Fibroblast of skin of scalp (primary cell): ENCODE measurements at places on chromosomes 4 and X.

GRCh38 chr4:100876546-100876945 is 358.7 kb upstream of the EMCN start:
- DNase-seq: no peak

DNA sequence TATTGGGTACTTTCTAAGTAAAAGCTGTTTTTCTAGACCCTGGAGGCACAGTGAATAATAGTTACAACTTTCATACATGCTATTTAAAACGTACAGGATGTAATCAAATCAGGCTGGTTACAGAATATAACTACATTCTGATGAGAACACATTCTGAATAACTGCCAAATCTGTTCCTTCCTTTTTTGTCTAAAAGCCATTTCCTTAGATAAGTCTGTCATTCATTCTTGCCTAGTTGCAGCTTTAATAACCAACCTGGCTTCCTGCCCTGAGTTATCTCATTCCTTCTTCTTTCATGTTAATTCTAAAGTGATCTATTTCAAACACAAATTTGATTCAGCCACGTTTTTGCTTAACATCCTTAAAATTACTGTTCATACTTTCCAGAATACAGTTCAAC is 189.7 kb upstream of the ITM2A start:
- no peak for DNase-seq

DNA sequence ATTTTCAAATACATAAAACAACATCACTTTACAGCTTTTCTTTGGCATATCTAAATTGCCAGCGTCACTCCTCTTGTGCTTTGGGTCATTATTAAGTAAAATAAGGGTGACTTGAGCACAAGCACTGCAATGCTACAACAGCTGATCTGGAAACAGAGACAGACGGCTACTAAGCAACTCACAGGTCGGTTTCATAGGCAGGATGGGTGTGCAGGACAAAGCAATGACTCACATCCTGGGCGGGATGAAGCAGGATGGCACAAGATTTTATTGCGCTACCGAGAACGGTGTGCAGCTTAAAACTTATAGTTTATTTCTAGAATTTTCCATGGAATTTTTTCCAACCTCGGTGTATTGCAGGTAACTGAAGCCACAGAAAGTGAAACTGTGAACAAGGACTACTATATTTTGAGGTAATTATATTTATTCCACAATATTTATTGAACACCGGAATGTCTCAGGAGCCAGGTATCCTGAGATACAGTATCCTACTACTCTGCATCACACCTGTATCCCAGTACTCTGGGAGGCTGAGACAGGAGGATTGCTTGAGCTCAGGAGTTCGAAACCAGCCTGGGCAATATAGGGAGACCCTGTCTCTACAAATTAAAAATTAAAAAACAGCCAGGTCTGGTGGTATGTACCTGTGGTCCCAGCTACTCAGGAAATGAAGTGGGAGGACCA is 215.5 kb downstream of the APBB2 start:
- DNase-seq: peak; percentile 35

GRCh38 chr4:152690706-152691651 is 11.2 kb upstream of the TMEM154 start:
- DNase-seq: no peak

GRCh38 chrX:71619986-71620385 is 1.7 kb upstream of the CXCR3 start:
- DNase-seq: no peak

- no peak for DNase-seq
Measured at GRCh38 chrX:80576806-80577533, 156.7 kb downstream of the TENT5D start.

GRCh38 chr4:174365018-174365587 is 81.4 kb downstream of the CEP44 start:
- DNase-seq: peak; percentile 42

- DNase-seq: no peak
Measured at GRCh38 chr4:80035336-80035735, 37.7 kb downstream of the ANTXR2 start.

DNA sequence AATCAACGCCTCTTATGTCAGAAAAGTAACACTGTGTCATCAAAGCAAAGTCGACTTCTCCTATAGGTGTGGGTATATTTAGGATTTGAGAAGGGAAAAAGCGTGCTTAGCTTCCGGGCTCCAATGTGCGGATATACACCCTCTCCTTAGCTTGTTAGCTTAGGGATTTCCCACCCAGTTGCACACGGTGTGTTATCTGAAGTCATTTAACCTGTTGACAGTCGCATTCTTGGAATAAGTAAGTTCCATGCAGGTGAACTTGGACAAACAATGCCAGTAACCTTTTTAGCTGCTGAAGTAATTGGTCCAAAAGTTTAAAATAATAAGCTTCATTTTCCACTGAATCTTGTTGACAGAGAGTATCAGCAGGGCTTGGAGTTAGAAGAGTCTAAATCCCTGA is 113.7 kb downstream of the SHROOM3 start:
- no peak for DNase-seq

DNA sequence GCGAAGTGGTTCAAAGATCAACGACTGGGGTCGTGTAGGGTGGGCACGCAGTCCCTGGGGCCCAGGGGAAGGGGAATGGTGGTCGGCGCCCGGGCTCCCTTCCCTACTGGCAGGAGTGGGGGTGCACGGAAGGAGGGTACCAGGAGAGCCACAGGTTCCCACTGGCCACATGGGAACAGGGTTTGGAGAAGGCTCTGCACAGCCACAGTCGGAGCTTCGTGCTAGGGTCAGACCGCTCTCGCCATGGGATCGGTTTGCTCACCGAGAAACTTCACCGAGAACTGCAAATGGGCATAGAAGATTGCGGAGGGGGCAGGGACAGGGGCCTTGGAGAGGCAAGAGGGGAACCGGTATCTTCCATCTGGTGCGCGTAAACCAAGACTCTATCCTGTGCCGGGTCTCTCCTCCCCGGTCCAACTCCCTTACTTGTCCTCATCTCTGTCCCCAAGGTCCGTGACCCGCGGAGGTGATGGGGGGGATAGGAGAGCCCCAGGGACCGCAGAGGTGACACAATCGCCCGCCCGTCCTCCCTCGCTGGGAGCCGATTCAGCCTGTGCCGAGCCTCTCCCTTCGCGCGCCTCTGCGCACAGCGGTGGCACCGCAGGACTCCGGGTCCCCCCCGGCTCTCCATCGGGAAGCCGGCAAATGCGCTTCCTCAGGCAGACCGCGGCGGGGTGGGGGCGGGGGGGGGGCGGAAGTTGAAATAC is 1.0 kb downstream of the SCD5 start:
- no peak for DNase-seq

- DNase-seq: no peak
Measured at GRCh38 chr4:107304699-107305286, 268.7 kb upstream of the DKK2 start.

DNA sequence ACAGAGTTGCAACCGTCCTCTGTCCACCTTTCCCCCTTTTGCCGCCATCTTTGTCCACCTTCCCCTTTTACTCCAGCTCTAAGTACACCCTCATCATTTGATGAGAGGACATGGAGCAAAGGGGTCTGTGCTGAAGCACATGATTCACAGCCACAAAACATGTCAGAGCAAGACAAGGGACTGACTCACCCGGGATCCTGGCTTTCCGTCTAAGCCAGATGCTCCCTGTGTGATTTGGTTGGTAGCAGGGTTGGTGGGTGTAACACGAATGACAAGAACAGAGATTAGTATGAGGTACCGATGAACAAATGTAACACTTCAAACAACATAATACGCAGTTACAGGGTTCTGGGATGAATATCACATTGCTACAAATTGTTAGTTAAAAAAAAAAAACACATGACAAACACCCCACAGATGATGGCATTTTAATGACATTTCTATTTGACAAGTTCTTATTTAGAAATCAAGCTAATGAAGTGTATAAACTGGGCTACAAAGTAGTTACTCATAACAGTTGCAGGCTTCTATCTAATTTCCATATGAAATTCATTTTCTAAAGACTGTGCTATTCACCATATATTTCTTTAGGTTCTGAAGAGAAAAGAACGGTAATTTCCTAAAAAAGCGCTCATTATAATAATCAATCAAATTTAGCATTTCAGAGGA is 71.4 kb upstream of the ETNPPL start:
- DNase-seq: peak; percentile 88

DNA sequence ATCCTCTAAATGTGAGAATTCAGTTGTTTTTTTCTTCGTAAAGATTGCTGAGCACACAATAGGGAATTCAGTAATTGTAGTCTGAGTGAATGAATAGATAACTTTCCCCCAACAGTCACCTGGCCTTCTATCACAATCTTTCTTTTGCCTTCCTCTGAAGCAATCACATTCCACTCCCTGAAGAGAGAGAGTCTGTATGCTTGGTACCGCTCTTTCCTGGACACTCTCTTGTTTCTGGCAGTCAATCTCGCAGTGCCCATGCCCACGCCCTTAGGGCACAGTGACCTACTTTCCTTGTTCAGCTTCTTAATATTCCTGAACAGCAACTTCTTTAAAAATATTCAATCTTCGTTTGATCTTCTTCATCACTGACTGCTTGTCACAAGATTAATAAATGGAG is 255.9 kb downstream of the ADAMTS3 start:
- DNase-seq: no peak

DNA sequence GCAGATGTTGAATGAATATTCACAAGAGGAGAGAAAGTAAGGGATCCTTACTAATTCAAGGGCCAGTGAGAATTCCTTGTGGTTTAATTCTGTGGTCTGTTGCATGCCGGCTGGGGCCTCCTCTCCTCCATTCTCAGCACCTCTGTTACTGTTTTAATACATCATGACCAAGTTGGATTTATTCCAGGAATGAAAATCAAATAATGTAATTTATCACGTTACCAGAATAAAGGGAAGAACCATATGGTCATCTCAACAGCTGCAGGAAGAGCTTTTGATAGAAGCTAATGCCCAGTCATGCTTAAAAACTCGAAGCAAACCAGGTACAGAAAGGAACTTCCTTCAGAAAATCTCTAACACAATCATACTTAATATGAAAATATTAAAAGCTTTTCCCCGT is 54.1 kb downstream of the GRK4 start:
- peak; percentile 52 for DNase-seq

GRCh38 chrX:101774340-101774739 is 114.7 kb upstream of the ARMCX2 start:
- no peak for DNase-seq

DNA sequence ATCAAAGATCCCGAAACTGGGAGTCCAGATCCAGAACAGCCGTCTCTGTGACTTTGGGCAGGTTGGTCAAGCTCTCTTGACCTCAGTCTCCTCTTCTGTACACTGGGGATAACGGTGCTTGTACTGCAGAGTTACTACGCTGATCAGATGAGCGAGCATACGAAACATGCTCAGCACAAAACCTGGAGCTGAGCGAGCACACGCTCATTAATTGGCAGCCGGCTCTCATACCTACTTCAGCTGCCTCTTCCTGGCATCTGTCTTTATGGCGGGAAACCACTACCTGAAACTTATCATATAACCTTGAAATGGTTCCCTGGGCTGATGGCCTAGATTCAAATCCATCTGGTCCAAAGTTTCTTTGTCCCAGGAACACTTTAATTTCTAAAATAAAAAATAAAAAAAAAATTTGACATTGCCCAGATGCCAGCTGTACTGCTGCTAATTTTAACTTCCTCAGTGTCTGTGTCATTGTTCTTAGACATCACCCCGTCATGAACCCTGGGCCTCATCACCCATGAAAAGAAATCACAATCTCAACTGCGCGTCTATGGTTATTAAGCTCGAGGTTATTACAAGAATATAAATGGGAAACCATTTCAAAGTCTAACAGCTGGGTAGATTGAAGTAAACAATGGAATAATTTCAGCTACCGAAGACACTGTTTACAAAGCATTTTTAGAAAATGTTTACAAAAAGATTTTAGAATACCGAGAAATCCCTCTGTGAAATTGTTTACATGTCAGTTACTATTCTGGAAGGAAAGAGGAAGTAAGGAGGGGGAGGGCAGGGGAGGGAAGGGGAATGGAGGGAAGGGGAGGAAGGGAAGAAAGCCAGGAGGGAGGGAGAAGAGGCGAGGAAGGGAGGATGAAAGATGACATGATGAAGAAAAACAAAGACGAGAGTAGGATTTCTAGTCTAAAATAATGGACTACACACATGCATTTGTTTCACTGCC is 49.0 kb downstream of the CRMP1 start:
- DNase-seq: no peak

GRCh38 chr4:181835348-181835747 is 407.9 kb upstream of the TENM3 start:
- DNase-seq: no peak

DNA sequence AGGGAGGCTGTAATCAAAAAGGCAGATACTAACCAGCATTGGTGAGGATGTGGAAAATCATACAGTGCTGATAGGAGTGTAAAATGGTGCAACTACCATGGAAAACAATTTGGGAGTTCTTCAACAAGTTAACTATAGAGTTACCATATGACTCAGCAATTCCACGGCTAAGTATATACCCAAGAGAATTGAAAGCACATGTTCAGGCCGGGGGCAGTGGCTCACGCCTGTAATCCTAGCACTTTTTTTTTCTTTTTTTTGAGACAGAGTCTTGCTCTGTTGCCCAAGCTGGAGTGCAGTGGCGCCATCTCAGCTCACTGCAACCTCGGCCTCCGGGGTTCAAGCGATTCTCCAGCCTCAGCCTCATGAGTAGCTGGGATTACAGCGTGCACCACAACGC is 15.0 kb upstream of the CD99L2 start:
- DNase-seq: peak; percentile 79

GRCh38 chrX:103737696-103738095 is 27.0 kb downstream of the TMEM31 start:
- DNase-seq: no peak

GRCh38 chr4:40524366-40525041 is 105.2 kb downstream of the RBM47 start:
- DNase-seq: no peak

DNA sequence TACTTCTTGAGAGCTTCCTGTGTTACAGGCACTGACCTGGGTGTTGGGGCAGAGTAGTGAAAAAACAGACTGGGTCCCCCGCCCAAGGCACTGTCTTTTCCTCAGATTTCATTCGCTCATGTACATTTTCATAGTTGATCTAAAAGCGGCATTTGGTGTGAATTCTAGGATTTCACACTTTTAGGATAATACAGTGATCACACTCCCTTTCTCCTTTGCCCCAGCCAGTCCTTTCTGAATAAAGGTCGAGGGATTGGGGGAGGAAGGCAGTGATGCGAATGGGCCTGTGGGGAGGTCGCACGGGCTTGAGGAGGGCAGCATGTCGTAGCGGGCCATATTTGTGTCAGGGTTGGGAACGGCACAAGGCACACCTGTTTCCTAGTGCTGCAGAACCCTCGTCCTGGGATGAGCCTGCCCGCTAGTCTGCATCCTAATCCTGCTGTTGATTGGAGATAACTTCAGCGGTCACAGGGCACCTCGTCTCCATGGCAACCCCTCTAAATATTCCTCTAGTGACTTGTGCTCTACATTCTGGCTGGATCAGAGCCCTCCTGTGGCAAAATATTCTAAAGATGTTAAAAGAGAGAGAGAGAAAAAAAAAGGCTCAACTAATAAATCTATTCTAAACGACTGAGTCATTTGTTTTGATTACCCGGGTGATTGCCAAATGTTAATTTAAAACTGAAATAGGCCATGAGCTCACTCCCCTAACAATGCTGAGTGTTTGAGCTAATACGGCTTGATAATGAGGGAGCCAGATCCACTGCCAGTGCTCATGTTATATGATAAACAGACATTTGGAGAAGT is 21.8 kb downstream of the FHL1 start:
- DNase-seq: peak; percentile 96

GRCh38 chrX:9738151-9738550 is 27.5 kb downstream of the GPR143 start:
- DNase-seq: no peak

- DNase-seq: peak; percentile 97
Measured at GRCh38 chr4:6688879-6689505, 4.7 kb upstream of the S100P start.

- peak; percentile 93 for DNase-seq
Measured at GRCh38 chr4:142817442-142817841, 28.7 kb downstream of the INPP4B start.
